ENCODE measurements at places on chromosomes 12 and 14.

DNA sequence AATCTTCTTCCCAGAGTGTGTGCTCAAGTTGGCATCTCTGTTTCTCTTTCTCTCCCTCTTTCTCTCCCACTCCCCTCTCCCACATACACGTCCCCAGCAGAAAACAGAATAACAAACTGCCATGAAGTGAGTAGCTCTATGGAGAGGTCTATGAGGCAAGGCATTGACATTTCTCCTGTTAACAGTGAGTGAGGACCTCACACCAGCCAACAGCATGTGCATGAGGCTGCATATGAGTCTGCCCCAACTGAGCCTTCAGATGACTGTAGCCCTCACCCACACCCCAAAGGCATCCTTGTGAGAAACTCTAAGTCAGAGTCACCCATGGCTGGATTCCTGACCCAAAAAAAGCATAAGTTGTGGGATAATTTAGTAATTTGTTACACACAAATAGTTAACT, 50.4 kb downstream of the MAGOHB start:
- no peak for ATAC-seq

- no peak for ATAC-seq
Measured at GRCh38 chr12:96146747-96147146, 47.4 kb upstream of the ELK3 start.

DNA sequence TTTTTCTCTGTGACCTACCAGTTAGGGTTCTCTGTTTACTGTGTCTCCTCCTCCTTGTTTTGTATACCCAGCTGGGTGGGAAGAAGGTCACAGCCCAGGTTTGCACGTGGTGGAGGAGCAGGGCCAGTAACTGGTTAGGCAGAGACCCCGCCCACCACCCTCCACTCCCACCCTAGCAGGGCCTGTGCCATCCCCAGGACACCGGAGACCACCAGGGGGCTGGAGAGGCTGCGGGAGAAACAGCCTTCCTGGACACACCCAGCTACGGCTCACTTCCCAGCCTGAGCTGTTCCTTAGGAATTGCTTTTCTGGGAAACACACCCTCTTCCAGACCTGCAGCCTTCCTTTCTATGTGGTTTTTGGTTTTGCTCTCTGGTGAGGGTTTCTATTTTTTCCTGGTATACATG, 21.1 kb downstream of the BDKRB2 start:
- peak; percentile 81 for ATAC-seq

- ATAC-seq = no peak
Measured at GRCh38 chr14:72270147-72270727, 338.0 kb downstream of the RGS6 start.

DNA sequence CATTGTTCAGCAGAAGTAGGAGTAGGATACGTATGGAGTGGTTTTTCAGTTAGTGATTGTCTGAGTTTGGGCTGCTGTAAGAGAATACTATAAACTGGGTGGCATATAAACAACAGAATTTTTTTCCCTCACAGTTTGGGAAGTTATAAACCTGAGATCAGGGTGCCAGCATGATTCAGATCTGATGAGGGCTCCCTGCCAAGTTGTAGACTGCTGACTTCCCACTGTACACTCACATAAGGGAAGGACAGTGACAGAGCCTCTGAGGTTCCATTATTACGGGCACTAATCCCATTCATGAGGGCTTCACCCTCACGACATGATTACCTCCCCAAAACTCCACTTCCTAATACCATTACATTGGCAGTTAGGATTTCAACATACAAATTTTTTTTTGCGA, 50.7 kb downstream of the ACSM4 start:
- no peak for ATAC-seq

- no peak for ATAC-seq
Measured at GRCh38 chr14:96027431-96028355, 11.5 kb upstream of the C14orf132 start.

DNA sequence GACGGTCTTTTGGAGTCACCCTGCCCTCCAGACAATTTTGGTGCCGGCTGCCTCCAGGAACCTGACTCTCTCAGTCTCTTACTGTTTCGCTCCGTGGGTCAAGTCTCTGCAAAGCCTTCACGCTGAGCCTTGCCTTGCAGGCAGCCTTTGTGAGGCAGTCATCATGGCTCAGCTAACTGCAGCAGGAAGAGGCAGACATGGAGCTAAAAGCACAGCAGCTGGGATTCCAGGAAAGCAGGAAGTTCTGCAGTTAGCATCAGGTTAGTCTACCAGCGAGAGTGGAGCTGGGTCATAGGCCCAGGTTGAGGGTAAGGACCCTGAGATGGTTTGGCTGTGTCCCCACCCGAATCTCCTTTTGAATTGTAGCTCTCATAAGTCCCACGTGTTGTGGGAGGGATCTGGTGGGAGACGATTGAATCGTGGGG, 305.4 kb downstream of the PCNX1 start:
- ATAC-seq = no peak
